ENCODE measurements at places on chromosomes 11 and 22.

DNA sequence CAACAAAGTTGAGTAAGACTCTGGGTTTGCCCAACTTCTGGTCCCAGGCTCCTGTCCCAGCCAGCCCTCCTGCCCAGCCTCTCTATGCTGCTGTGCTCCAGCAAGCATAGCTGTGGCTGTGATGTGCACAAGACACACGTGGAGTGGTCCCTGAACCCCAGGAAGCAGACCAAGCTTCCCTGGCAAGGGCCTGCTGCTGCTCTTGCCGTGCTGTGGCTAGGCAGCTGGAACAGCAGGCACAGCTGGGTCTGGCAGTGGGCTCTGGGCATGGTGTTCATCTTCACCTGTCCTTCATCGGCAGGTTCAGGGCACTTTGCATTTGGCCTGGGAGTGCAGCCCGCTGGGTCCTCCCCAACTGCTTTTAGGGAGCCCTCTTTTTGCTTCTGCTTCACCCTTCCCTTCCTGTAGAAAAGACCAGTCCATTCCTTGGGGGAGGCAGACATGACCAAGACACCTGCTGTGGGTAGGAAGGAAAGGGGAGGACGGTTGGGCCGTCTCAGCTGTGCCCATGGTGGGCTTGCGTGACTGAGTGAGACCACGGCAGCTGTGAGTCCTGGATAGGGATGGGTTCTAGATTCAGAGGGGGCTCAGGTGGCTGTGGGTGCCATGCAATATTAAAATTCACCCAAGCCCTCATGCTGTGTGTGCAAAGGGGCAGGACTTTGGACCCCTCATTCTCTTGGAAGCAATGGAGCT lies 26.1 kb upstream of the ETS1 start:
- no peak for DNase-seq

DNA sequence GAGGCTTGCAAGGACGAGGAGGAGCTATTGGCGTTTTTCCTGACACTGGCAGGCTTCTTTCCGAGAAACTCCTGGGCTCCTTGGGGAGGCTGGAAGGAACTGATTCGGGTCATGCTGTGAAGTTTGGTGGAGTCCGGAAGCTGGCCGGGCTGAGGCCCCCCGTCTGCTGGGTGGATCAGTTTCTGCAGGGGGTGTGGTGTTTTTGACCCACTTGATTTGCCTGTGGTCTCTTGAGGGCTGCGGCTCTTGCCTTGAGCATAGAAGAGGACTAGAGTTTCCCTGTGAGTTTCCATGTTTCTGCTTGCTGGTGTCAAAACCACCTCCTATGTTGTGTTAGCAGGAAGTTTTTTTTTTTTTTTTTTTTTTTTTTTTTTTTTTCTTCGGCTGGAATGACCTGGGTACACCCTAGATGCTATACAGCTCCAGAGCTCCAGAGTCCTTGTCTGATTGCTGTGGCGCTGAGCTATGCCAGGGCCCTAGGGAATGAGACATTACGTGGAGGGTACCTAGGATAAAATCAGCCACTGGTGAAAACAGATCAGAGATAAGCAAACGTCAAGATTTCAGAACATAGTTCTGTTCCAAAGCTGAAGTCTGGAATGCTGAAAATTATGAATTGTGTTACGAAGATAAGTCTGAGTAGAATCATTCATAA lies 728 bp downstream of the TBC1D22A start:
- no peak for DNase-seq

GRCh38 chr11:74717221-74717969 lies 13.8 kb downstream of the CHRDL2 start:
- DNase-seq = no peak

DNA sequence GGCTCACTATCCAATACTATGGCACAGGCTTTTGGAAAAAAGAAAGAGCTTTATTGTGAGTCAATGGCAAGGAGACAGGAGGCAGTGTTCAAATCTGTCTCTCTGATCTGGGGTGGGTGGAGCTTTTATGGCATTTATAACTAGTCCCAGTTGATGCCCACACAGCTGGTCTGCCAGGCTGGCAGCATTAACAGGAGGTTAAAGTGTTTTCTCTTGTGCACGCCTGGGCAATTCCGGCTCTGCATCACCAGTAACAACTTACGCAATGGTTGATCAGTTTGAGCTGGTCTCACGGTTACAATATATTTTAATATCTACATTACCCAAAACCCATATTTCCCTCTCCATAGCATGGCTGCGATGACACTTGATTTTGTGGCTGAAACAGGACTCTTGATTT lies 15.1 kb upstream of the SMIM38 start:
- DNase-seq = no peak

DNA sequence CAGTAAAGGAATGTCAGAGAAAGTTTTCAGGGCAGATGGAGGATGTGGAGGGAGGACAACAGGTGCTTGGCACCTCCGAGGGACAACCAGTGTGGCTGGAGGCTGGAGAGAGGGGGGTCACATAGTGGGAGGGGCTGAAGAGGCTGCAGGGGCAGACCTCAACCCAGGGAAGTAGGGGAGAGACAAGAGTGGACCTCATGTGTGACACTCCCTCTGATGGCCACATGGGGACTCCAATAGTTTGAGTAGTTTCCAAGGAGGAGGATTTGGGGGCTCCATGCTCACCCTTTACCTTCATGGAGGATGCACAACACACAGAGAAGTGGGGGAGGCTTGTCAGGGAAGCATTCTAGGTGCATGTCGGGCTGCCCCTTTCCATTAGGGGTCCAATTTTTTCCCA lies 35.1 kb upstream of the ASPHD2 start:
- no peak for DNase-seq

DNA sequence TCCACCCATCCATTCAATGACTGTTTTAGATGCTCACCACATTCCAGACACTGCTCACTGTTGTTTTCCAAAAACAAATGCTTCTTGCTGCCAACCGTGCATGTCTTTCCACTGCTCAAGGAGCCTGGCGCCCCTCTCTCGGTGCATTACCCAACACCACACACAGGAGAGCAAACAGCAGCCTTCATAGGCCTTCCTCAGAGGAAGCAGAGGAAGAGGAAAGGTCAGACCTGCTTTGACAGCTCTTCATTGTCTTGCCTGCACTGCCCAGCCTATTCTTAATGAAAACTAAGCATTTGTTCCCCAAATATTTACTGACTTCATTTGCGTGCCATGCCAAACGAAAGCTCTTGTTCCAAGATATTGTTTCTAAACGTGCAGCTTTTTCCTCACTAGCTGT lies 1129.2 kb downstream of the TBC1D22A start:
- DNase-seq = no peak

DNA sequence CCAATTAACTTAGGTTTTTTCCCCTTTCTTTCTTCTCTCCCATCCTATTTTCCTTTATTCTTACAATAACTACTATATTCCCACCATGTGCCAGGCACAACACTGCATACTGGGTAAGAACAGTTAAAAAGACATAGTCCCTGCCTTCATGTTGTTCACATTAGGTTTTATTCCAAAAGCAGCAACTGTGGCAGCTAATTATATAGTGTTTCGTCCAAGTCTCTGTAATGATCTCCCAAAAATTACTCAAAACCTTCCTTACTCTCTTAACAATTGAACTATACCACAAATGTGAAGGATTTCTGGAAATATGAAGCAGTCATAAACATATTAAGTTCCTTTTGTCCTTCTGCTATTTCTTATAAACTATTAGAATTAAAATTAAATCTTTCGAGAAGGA lies 184.1 kb upstream of the C11orf58 start:
- no peak for DNase-seq

DNA sequence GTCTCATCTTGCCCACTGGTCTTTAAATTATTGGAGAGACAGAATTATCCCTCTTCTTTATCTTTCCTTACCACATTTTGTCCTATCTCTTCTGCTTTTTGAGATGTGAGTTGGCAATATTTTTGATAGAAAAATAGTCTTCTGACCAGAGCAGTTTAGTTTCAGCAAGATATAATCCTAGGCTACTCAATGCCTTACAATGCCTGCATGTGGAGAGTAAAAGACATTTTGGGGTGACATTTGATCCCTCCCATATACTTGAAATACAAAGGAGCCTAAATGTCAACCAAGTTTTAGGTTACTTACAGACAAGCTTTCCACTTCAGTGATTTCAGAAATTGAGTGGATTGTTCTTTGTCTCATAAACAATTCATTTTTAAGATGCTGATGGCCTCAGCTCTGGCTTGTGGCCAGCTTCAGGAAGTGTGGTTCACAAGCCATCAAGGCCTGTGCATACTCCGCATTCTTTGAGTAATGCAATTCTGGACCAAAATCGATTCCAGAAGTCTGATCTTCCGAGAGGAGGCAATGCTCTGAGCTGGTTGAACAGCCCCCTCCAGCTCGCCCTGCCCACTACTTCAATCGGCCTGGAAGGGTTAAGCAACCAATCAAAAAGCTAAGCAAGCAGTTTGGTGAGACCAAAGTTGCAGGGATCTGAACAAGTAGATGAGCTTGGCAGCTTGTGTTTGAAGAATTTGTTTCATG lies 274.4 kb downstream of the BLID start:
- no peak for DNase-seq

DNA sequence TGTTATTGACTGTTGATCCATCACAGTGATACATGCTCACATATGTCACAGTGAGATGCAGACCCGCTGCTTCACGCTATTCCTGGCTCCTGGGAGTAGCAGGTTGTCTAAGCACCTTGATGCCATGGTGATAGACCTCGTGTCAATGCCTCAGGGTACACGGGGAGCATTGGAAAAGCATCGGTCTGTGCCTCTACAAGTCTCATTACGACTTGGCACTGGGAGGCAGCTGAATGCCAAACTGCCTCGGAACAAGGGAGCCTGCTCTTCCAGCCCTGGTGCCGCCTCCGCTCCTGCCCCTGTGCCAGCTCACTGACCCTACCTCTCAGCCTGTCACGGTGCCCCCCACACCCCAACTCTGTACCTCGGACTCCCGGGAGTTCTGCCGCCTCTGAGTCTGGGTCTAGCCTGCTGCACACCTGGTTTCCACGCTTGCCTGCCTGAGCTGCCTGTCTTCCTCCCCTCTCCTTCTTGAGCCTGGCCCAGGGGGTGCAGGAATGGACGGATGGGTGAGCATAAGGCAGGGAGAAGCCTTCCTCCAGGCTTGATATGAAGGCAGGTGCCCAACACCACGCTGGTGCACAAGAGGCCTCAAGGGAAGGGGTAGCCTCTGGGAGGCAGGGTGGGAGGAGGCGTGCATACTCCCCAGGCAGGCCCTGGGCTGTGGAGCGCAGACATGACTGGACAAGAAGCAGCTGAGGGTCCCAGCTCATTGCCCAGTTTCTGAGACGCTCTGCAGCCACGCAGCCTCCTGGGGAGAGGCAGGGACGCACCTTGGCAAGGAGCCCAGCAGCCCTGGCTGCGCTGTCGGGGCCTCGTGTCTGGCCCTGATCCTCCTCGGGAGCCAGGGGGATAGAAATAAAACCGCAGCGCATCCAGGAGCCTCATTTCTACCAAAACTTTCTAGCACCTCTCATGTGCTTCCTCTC lies 1.8 kb upstream of the NFAM1 start:
- DNase-seq = peak; percentile 28

GRCh38 chr11:10320736-10321465 lies 16.0 kb downstream of the ADM start:
- DNase-seq = no peak

GRCh38 chr11:61949169-61950034 lies 749 bp upstream of the BEST1 start:
- DNase-seq = peak; percentile 47

DNA sequence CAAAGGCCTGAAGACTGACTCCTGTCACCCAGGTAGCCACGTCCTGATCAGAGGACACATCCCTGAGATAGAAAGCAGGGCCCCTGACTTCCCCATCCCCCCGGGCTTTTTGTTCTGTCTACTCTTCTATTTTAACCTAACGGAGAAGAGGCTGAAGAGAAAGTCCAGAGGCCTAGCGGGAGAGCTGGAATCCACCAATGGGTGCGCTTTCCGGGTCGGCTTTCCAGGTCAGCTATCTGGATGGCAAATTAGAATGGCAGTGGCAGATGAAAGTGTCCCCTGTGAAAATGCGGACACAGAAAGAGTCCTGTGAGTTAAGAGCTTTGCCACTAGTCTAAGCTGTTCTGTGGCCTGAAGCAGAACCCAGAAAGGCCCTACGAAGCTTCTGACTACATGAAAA lies 13.1 kb upstream of the SERPING1 start:
- no peak for DNase-seq

DNA sequence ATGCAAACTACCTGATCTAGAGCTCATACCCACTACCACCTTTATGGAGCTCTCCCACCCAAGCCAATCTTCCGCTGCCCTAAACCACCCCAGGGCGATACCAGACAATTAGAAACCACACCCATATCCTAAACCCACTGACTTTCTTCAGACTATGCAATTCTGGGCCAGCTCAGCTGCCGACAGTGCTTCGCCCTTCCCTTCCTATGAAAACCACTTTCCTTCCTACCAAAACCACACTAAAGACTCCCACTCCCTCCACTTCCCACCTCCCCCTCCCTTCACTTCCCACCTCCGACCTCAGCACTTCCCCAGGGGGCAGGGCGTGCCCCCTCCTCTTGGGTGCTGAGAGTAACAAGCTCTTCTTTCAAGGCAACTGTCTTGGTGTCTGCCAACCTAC lies 25.1 kb downstream of the B3GAT1 start:
- no peak for DNase-seq

GRCh38 chr11:64347193-64347867 lies 7.3 kb downstream of the CCDC88B start:
- no peak for DNase-seq

DNA sequence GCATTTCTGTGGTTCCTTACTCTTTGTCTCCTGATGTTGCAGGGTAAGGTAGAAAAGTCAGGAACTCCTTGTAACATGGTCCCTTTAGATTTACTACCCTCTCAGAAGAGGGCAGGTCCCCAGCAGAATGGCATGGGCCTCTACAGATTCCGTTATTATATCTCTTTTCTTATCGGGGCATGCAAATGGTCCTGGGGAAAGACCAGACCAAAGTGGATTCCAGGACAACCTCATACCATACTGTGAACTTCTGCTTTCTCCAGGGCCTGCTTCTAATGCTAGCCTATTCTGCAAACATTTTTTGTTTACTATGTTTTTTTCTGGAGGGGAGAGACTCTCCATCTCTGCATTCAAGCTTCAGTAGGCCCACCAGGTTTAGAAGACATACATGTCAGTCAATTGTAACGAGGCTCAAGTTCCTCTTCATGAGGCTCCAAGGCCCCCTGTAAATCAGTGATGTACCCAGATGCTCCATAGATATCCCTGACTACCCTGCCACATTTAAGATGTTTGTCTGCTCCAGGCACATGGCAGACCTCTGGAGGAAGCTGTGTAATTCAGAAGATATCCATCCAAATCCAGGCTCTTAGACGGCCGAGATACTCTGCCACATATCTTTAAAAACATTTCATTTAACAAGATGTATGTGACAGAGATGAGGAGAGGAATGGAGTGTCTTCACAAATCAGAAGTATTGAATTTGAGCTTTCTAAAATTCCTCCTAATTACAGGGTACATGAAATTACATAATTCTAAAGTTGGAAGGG lies 8.5 kb upstream of the ME3 start:
- DNase-seq = no peak
